NCI-H226 (cell line): ENCODE measurements at places on chromosomes 7 and 10.
A peak's percentile ranks its signal among the peaks of the same experiment; 100 is the strongest.

DNA sequence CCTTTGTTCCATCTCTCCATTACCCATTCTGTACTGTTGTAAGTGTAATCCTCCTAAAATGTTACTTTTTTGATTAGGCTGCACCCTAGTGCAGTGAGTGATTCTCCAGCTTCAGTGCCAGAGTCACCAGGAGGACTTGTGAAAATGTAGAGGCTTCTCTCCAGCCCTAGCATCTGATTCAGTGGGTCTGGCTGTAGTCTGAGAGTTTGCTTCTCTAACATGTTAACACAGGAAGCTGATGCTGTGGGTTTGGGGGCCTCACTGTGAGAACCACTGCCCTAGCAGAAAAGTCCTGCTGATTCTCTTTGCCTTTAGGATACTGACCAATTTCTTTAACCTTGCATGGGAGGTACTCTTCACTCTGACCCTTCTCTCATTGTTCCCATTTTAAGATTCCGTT is 24.4 kb downstream of the CSGALNACT2 start:
- DNase-seq = no peak

DNA sequence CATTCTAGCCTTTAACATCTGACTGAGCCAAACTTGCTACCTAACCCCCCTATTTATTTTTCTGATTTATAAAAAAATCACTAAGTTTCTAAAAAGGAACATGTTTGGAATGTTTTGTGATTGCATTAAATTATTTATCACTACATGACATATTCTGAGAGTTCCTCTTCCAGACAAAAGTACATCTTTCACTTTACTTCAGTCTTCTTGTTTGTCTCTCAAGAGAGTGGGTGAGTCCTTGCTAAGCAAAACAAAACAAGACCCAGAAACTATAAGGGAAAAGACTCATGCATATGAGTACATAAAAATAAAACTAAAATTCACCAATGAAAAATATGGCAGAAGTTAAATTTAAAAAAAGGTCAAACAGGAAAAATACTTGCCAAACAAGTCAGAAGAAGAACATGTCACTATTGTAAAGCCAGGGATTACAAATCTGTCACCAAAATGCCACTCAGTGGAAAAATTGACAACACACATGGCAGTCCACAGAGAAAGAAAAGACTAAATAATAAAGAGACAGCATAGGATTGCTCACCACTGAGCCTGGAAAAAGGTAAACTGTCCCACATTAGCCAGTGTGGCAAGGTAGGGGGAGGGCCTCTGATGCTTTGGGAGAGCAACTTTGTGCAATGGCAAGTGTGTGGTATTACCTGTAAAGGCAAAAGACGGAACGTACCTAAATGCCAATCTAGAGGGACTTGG is 166.7 kb upstream of the ZNF32 start:
- no peak for DNase-seq

- peak; percentile 100 for DNase-seq
Measured at GRCh38 chr7:43572516-43573049, 10.3 kb upstream of the STK17A start.

- DNase-seq = no peak
Measured at GRCh38 chr10:1022413-1022812, 3.2 kb downstream of the IDI2 start.

DNA sequence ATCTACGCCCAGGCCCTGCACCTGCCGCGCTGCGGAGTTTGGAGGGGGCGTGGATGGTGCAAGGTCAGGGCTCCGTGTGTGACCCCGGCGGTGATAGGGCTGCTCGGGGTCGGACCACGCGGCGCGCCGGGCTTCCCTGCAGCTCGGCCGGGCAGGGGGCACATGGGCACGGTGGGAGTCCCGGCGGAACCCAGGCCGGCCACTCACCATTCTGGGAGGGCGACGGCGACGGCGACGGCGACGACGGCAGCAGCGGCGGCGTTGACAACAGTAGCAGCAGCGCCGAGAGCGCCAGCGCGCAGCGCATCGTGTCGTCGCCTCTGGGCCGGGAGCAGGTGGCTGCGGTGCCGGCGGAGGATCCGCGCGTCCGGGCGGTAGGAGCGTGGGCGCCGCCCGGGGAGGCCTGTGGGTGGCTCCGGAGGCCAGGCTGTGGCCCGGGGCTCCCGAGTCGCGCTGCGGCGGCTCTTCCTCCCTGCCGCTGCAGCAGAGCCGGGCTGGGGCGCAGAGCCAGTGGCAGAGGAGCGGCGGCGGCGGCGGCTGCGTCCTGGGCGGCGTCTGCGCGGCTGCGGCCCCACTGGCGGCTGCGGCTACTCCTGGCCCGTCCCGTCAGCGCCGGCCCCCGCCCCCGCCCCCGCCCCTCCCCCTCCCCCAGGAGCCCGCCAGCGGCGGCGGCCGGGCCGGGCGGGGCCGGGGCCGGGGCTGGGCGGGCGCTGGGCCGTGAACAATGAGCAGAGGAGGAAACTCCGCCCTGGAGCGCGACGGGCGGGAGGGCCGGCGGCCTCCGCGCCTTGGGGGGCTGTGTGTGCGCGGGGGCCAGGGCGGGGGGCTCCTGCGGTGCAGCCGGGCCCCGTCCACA is at the start of gene PODXL:
TSS of gene PODXL (minus strand) at position 576 of the 856 bp plus-strand sequence. CDS start at position 307, 269 bp downstream.
- peak; percentile 47 for DNase-seq

GRCh38 chr10:47325303-47326291 is 3.3 kb downstream of the GDF2 start:
- no peak for DNase-seq

DNA sequence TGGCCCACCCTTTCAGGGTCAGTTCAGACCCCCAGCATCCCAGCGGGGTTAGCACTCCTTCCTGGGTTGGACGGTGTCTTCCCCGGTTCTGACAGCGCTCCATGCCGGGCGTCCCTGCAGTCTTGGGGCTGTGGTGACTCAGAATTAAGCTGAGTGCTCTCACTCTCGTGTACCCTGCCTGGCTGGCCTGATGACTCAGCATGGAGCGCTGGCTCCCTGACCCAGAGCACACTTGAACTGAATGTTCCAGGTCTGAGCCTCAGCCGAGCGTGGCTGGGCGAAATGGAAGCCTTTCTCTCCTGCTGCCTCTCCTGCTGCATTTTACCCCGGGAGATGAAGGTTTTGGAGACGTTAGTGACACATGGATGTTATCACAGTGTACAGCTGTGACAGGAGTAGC is 7.1 kb downstream of the BAG3 start:
- peak; percentile 77 for DNase-seq

DNA sequence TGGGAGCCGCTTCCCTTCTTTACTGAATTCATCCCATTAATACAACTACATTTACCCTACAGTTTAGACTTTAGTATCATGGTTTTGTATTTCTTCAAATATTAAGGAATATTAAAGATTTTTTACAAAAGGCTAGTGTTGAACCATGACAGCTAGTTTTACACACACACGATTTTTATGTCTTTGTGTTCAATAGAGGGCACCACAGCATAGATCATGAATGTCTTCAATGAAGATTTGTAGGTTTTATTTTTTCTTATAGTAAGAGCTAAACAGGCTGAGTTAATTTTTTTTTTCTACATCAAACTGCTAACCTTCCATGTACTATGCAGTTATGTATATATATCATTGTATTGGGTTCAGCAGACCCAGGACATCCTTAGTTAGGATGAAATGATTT is 76.9 kb downstream of the SNX10 start:
- no peak for DNase-seq

- no peak for DNase-seq
Measured at GRCh38 chr7:17807242-17807641, 133.1 kb downstream of the SNX13 start.

DNA sequence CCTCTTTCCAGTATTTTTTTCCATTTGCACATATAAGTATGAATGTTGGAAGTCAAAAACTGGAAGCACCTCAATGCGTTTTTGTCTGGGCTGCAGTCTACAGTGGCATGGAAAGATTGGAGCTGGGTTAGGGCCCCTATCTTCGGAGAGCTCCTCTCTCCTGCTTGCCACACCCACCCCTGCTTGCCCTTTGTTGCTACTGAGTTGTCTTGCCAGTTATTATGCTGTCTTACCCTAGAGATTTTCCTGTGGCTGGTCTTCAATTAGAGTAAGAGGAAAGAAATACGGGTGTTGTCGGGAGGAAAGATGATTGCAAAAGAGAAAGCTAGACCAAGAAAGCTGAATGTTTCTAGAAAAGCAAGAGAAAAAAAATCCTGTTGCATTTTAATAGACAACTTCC is 228.9 kb upstream of the CELF2 start:
- DNase-seq = no peak

- no peak for DNase-seq
Measured at GRCh38 chr10:29699621-29700020, 64.8 kb upstream of the SVIL start.

GRCh38 chr10:102159051-102159597 is 6.9 kb downstream of the NOLC1 start:
- DNase-seq = peak; percentile 10

DNA sequence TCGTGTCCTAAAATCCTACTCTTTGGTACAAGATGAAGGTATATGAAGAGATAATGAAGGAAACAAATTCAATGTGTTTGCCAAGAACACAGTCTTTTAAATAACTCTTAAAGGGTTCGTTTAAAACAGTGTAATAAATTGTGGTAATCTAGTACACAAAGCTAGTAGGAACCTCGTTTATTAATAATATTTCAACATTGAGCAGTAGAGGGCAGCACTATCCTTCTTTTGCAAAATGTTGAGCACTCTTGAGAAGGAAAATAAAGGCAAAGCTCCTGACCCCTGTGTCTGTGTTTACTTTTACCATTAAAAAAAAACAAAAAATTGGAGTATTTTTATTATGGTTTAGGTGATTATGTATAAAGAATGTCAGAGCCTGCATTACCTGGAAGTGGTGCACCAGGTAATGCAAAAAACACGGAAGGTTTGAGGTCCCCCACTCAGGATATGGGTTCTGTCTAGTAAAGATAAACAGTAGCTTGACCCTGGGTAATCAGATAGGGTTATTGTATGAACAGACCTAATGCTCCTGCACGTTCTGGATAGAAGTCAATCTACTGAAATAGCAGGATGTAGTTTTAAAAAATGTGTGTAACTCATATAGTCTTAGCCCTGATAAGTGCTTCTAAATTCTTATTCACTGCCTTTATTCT is 5.7 kb upstream of the GOT1 start:
- DNase-seq = peak; percentile 4

DNA sequence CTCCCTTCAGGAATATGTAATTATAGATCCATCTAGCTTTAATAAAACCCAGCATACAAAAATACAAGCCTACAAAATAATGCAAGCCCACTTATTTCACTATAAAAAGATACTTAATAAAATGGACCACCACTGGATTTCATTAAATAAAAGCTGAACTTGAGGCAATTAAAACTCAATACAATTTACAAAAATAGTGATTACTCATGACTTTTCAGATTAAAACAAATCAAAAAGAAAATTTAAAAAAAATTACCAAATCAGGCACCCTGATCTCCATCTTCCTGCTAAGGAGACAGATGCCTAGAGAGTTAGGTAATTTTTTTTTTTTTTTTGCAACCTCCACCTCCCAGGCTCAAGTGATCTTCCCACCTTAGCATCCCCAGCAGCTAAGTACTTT is 41.8 kb downstream of the PRTFDC1 start:
- no peak for DNase-seq

GRCh38 chr10:68233046-68233445 is 1.1 kb upstream of the ATOH7 start:
- no peak for DNase-seq

DNA sequence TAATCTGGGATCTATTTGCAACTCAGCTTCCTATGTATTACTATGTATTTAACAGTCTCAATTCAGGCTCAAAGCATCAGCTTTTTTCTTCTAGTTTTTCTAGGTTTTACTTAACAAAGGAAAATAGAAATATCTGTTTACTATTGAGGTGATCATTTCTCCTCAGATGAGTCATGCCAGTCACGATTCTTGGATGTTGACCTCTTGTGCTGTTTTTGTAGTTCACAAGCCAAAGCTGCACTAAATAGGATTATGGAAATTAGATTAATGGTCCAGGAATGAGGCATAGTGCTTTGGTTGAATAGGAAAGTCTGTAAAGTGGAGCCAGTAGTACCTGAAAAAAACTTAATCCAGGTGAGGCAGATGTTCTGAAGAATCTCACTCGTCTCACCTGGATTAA is 198.3 kb upstream of the KAT6B start:
- DNase-seq = no peak

GRCh38 chr10:17062009-17062408 is 67.6 kb downstream of the CUBN start:
- DNase-seq = peak; percentile 79

DNA sequence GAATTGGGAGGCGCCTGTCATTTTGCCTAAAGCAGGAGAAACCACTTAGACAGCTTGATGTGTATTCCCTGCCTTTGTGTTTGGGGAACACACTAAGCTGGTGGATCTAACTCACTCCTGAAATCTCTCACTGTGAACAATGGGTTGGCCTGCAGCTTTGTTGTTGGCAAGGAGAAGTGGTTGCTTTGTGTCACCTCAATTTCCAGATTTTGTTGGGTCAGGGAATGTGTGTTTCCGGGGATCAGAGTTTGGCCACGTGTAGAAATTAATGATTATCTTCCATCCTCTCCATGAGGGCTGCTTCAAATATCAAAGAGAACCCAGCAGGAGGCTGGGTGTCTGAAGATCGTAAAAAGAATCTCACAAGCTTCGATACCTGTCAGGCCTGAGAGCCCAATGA is 27.8 kb downstream of the A1CF start:
- no peak for DNase-seq

- DNase-seq = no peak
Measured at GRCh38 chr7:129168231-129169021, 20.0 kb upstream of the SMO start.

GRCh38 chr7:960269-960871 is 5.9 kb upstream of the ADAP1 start:
- DNase-seq = no peak

- DNase-seq = peak; percentile 90
Measured at GRCh38 chr7:124723012-124723411, 42.6 kb downstream of the GPR37 start.

DNA sequence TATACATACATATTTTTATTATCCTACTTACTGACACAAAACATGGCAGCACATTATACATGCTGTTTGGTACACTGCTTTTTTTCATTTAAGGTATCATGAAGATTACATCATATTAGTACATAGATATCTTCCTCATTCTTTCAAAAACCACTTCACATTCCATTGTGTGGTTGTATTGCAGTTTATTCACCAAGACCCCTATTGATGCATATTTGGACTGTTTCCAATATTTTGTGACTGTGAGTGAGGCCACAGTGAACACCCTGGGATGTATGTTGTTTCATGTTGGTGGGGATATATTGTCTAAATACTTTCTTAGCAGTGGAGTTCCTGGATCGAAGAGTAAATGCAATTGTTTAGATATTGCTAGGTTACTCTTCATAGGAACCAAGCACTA is 39.0 kb downstream of the TFAM start:
- peak; percentile 54 for DNase-seq

DNA sequence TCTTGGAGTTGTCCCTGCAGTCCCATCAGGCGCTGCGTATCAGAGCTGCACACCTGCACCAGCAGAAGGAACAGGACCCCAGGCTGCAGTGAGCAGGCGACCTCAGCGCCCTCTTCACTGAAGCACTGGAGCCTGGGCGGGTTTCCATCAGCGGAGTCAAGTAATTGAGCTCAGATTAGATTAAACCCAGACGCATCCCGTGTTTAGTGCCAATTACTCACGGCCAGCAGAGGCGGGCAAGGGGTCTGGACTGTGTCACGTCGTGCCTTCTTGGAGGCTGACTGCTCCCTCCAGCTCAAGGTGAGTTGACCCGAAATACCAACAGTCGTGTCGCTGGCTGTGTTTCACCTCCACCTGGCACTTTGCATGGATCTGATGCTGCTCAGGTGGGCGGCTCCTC is 123.6 kb downstream of the CXCL12 start:
- no peak for DNase-seq
